ENCODE measurements at places on chromosomes 2 and 18.
A peak's percentile ranks its signal among the peaks of the same experiment; 100 is the strongest.

- DNase-seq = no peak
Observed at GRCh38 chr2:169757356-169757755, 23.7 kb downstream of the KLHL23 start.

GRCh38 chr2:69023236-69023635 is 10.3 kb downstream of the ANTXR1 start:
- no peak for DNase-seq

GRCh38 chr2:105460048-105460732 is 61.3 kb upstream of the FHL2 start:
- DNase-seq = no peak

DNA sequence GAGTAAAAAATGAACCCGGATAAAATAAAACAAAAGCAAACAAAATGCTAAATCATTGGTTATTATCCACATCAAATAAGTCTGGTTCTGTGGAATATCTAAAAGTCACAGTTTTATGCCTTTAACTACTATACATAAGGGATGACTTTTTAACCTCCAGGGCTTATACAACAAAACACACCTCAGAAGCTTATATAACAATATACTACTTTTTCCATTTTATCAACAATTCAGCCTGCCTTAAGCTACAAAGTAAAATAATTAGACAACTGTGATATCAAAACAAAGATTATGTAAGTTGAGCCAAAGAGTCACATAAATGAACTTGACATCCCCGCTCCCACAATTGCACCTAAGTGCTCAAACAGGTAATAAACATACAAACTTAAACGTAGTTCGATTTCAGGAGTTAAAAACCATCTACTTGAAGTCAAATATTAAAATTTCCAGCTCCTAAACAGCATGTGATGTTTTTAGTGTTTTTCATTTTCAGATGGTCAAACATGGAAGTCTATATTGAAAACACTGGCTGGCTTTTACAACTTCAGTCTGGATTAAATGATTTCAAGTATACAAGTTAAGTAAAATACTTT is 54.7 kb downstream of the ATIC start:
- DNase-seq = no peak

GRCh38 chr2:221708902-221709301 is 136.8 kb upstream of the EPHA4 start:
- no peak for DNase-seq

- DNase-seq = peak; percentile 28
Observed at GRCh38 chr2:1750933-1751766, 6.8 kb upstream of the PXDN start.

DNA sequence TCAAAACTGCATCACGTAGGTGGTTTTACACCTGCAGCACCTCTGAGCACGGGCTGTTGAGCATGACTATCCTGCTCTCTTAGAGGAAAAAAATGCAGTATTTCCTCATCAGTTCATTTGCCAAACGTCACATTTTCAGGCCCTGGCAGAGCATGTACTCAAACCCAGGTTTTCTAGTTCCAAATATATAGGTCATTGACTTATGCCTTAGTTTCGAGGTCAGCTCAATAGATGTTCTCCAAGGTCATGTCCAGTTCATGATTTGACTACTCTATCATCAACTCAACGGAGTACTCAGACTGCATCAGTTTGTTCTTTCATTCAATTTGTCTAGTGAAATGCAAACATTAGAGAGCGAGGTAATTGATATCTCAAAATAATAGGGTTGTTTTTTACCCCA is 39.3 kb upstream of the STAT1 start:
- no peak for DNase-seq

GRCh38 chr18:45251236-45251635 is 364.0 kb upstream of the SLC14A2 start:
- no peak for DNase-seq

DNA sequence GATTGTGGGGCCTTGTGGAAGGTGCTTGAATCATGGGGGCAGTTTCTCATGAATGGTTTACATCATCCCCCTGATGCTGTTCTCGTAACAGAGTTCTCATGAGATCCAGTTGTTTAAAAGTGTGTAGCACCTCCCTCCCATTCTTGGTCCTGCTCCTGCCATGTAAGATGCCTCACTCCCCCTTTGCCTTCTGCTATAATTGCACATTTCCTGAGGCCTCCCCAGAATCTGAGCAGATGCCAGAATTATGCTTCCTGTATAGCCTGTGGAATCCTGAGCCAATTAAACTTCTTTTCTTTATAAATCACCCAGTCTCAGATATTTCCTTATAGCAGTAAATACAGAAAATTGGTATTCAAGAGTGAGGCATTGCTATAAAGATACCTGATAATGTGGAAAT is 15.6 kb upstream of the WDR75 start:
- no peak for DNase-seq

DNA sequence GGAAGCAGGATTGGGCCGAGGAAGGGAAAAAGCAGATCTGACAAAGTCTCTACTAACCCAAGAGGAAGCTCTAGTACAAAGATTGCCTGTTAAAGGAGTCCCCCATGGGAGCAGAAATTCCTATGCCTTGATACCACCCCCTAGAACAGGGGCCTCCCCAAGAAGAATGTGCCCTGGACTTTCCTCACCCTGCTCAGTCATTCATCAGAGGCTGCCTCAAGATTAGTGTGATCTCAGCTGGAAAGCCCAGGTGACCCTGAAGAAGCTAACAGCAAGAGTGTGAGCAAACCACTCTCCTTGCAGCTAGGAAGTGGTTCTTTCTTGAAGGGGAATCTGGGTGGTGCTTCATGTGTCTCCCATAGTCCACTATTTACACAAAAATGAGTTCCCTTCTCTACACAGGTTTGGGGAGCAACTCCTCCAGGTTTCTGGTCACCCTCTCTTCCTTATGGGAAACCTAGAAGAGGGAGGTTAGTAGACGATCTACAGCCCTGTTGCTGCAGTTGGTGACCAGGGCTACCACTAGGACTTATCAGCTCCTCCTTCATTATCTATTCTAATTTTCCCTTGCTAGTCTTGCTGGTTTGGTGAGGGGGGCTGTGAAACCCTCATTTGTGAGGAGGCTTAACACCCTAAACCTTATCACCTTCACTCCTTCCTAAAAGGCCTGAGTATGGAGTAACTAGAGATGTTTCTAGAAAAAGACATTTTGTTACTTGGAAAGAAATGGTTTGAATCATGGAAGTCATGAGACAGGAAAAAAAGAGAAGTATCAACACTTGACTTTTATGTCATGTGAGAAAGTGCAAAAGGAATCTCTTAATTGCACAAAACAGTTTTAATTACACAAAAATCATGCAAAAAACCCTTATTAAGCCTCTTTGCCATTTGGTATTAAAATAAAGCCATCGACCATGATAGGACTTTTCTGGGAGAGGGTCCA is 2.9 kb upstream of the WDR7 start:
- no peak for DNase-seq

- DNase-seq = no peak
Observed at GRCh38 chr18:75172299-75173124, 36.4 kb downstream of the PTGR3 start.

- DNase-seq = no peak
Observed at GRCh38 chr2:127897531-127898211, 11.9 kb upstream of the AMMECR1L start.

DNA sequence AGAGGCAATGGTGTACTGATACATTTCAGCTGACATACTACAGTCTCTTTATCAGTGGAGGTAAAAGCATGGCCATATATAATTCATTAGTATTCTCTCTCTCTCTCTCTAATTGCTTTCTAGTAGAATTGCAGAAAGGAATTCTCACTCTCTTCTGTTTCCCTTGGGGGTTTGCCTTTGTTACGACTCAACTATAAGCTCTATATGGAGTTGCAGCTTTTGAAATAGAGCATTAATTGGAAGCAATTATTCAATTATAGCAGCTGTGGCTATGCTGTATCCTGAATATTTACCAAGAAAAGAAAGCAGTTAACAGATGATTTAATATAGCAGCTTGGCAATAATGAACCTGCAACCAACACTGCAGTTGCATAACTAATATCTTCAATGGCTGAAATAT is 132.7 kb upstream of the STON1 start:
- no peak for DNase-seq

DNA sequence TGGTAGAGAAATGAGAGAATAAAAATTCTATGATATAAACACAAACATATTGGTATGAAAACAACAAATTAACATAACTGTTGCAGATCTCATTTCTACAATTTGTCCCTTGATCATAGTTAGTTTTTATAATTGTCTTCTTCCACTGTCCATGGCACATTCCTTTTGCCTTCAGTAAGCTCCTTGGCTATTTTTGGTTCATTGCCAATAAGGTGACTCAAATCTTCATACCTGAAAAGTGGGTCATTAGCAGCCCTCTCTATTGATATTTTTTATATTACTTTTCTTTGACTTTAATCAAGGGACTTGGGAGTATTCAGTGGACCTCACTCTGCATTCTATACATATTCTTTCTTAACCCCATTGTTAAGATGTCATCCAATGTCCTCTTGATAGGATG is 552.9 kb downstream of the TDRD15 start:
- DNase-seq = no peak

DNA sequence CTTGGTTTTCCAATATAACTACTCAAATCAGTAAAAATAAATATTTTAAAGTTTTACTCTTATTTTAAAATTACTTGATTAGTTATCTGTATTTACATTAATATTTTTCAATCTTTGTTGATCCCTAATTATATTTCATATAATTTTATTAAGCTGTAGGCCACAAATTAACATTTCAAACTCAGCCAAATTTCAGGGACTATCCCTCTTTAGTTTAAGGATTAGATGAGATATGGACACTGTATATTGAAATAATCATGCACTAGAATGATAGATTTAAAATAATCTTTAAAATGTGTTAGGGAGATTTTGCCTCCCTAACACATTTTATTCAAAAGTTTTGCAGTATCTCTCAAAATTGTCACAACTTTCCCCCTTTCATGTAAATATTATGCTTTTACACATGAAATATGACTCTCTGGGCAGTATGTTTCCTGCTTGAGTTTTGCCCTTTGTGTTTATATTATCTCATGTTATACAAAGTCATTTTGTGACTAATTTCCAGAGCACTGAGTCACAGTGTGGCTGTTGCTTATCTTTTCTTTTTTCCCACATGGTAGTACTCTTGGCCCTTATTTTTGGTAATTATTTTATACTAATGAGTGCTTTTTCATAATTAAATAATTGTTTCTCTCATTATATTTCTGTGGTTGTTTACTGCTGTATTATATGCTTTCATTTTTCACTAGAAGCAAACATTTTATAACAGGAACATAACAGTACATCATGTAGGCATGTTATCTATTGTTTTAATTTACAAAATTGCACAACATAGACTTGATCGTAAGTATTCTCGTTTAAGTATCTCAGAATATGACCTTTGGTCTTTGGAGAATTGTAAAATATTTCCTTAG is 1.2 kb downstream of the TFPI start:
- peak; percentile 48 for DNase-seq

DNA sequence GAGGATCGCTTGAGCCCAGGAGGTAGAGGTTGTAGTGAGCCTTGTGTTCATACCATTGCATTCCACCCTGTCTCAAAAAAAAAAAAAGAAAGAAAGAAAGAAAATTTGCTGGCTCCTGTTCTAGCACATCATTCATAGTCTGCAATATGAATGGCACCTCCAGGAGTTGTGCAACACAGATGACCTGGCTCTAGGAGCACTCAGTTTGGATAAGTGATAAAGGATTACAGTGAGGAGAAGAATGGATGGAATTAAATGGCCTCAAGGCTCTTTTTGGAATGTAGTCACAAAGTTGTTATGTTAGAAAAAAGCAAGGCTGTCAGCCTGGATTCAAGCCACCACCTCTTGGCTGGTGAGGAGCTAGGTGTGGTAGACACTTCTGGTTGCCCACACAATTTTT is 21.5 kb upstream of the SPRED2 start:
- no peak for DNase-seq

- peak; percentile 62 for DNase-seq
Observed at GRCh38 chr2:233350708-233351107, 3.6 kb upstream of the DGKD start.

DNA sequence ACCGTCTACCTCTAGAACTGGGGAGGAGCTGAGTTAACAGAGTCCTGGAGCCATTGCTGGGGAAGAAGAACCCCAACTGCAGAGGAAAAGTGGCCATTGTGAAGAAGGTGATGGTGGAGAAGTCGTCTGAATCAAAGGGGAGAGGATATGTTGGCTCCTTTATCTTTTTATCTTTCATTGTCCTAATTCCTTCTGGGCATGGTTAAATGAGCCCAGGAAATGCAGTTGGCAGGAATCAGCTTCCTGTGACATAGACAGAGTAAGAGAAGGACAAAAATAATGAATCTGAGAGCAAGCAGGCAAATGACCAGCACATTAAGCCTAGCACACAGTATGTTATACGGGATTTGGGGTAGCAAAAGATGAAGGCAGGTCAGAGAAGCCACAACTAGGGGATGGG is 16.0 kb upstream of the ACTR3 start:
- DNase-seq = no peak

- no peak for DNase-seq
Observed at GRCh38 chr2:11752906-11753305, 6.5 kb downstream of the LPIN1 start.

- no peak for DNase-seq
Observed at GRCh38 chr2:88866756-88867155, 175.3 kb downstream of the RPIA start.

GRCh38 chr18:8307960-8308359 is 301.3 kb upstream of the RAB12 start:
- DNase-seq = no peak

DNA sequence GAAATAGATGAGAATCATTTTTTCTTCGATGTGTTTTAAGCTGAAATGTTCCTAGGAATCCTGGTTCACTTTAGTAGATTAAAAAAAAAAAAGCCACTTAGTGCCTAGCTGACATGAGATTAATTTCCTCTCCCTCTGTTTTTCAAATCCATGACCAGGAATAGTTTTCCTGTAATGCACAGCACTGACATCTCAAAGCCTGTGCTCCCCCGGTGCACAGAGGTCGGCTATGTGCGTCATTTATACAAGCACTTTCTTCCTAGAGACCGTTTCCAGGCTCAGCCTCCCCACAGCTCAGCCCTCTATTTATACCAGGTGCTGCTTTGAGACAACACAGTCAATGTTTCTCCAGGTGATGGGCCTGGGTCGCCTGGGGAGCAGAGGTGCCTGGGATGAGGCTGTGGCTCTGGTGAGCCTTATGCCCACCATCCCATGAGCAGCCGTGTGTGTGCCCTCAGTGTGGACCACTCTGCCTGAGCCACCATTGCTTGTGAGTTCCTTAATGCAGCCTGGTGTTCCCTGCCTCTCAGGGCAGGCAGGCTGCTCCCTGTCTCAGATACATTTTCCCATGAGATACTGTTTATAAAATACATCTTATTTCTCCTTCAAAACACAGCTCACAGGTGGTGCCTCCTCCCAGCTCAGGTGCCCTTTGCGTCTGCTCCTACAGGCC is 515.7 kb upstream of the HS6ST1 start:
- no peak for DNase-seq

DNA sequence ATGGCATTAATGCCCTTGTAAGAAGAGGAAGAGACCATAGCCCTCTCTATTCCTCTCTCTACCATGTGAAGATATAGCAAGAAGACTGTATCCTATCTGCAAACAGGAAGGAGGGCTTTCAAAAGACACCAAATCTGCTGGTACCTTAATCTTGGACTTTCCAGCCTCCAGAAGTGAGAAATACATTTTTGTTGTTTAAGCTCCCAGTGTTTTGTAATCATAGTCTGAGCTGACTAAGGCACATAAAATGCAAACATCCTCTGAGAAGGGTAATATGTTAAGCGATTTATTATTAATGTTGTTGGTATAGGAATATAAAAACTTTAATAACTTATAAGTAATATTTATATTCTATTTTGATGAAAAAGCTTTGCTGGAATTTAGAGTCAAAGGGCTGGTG is 559.8 kb downstream of the SUCLG1 start:
- DNase-seq = no peak

All from HepG2 (cell line).